ENCODE measurements at places on chromosomes 4 and X.

- no peak for DNase-seq
Observed at GRCh38 chr4:184850431-184851199, 24.8 kb upstream of the ACSL1 start.

DNA sequence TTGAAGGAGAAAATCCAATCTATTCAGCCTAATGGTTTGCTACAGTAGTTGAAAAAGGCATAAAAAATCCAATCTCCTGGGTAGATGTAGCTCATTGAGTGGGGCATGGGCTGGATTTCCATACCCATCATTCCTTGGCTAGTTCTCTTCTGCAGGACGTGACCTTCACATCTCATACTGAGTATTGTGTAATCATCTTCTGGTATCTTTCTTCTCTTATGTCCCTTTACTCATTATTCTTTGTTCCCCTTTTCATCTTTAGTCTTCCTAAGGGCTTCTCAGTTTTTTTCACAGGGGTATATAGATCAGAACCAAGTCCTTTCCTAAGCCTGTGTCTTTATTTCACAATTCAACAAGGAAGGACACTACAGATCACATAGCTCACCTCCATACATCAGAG lies 727.6 kb upstream of the MAGEB2 start:
- no peak for DNase-seq

- no peak for DNase-seq
Observed at GRCh38 chr4:158094413-158095134, 78.3 kb downstream of the GASK1B start.

DNA sequence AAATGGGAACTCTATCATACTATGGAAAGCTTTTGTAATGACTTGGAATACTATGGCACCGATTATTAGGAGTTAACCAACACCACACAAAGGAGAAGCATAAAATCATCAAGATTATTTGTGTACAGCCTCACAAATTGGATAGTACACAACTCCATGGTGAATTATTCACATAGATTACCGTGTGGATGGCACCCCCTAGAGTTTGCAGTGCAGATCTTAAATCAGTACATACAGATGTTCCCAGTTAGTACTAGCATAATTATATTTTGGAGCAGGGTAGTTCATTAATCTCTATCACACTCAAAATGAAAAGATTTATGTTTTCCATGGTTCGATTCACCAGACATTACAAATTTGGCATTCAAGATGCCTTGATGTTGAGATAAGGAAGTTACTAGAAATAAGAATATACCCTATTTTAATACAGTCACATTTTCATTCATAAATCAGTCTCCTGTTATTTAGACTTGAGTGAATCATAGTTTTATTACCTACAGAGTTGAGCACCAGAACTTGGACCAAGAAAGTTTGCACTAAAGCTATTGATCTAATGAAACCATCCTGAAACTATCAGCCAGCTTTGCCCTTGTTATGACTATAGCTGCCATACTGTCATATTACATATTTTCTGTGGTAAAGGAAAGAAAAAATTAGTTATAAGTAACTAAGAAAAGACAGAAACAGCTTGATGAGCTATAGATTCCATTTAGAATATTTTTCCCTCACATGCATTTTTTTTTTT lies 531.8 kb downstream of the GLUD2 start:
- no peak for DNase-seq

Measured in activated CD4-positive, CD25-positive, alpha-beta regulatory T cell treated with anti-CD3 and anti-CD28 coated beads, Interleukin-2, amount 50 U/mL, for 16 hours (primary cell).